NCI-H2227 treated with DMSO at 0.1 percent for 48 hours (cell line): ENCODE measurements at places on chromosomes 4 and X.

GRCh38 chrX:2502120-2502667 is 1.4 kb upstream of the DHRSX start:
- no peak for DNase-seq

GRCh38 chrX:15676886-15677285 is 12.3 kb upstream of the CLTRN start:
- no peak for DNase-seq

GRCh38 chr4:76341063-76341462 is 34.5 kb downstream of the STBD1 start:
- no peak for DNase-seq

DNA sequence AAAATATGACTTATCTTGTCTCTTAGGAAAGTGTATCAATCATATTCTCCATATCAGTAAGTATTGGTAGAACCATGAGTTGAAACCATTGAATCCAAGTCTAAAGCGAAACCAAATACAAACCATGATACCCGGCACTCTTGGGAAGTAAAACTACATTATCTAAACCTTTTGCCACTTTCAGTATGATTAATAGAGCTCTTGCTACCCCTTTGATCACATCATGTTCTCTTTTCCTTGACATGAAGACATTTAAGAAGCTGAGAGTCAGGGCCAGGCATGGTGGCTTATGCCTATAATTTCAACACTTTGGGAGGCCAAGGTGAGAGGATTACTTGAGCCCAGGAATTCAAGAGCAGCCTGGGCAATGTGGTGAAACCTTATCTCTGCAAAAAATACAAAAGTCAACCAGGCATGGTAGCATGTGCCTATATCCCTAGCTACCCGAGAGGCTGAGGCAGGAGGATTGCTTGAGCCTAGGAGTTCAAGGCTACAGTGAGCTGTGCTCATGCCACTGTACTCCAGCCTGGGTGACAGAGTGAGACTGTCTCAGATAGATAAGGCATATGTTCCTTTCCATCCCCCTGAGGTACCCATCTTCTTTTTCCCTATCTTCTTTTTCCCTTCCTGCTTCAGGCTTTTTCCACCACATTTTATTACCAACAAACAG is 45.4 kb downstream of the CEP135 start:
- DNase-seq: no peak

DNA sequence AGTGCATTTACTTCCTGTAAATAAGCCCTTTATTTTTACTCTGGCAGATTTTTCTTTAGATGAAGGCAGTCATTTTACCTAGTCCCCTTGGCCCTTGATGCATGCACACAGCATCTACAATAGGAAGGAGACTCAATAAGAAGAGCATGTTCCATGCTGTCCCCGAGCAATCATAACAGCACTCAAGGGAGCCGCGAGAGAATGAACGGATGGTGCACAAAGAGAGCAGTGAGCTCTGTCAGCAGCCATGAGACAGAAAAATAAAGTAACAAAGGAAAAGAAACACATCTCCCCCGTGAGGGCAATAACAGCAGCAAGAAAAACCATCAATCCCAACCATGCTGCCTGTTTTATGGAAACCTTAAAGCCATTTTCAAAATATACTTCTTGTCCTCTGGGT is 11.9 kb downstream of the SMIM31 start:
- no peak for DNase-seq

DNA sequence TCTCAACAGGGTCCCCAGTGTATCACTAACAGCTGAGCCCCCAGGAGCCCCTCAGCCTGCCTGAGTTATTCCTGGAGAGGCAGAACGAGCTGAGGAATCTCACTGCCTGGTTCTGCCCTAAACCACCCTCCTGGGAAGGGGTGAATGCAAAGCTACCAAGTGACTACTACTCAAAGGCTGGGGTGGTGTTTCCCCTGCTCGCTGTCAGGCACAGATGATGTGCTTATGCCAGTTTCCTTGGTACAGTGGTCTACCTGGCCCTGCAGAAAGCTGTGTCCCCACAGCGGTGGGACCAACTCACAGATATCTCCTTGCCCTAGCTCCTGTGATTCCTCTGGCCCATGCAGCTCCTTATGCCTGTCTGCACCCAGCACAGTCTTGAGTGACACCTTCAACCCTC is 35.4 kb upstream of the ASMTL start:
- no peak for DNase-seq

- DNase-seq: no peak
Measured at GRCh38 chr4:122576261-122577188, 44.3 kb downstream of the IL21 start.

DNA sequence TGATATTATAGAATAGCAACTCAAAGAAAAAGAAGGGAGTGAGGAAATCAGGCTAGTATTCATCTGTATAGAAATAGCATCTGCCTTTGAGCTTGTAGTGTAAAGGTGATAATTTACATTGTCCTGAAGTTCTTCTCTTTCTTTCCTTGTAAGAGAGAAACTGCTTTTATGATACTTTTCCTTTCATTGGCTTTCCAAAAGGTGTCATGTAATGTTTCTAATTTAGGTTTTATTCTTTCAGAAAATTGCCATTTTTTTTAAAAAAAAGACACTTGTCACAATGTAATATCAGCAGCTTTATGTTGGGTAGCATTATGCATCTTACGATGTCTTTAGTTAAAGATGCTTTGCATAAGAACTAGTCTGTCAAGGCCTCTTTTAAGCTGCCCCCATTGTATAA is 1153.8 kb upstream of the PCDH7 start:
- no peak for DNase-seq

- DNase-seq: no peak
Measured at GRCh38 chr4:18291256-18291655, 269.7 kb upstream of the LCORL start.

- DNase-seq: no peak
Measured at GRCh38 chrX:119759248-119759766, 919 bp downstream of the SOWAHD start.

DNA sequence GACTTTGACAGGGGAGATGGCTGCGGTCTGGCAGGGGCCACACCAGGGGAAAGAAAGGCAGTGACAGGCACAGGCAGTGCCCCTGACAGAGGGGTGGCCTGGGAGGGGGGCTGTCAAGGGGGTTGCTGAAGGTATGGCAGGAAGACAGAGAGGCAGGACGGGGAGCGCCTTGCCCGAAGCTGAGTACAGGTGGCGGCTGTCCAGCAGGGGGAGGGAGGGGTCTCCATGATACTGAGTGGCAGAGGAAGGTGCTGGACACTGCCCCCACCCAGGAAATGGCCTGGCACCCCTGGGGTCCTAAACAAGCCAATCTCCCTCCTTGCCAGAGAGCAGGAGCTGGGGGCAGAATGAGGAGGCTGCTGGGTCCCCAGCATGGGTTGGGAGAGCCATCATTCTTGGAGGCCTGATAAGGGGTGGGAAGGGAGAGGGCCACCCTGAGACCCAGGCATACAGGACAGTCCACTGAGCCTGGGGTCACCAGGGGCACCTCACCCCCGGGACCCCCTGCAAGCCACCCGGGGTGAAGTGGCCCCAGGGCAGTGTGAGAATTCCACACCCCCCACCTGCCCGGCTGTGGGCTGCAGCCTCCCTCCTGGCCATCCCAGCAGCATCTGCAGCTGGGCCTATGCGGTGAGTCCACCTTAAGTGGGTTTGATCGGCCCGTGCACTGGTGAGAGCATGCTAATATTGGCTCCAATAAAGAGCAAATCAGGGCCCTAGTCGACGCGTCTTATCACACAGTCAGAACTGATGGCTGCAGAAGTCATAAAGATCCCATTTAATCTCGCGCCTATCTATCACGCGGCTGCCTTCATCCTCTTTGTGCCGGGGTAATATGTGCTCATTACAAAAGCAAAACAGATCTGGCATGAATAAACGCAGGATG is 108.5 kb downstream of the FAM53A start:
- no peak for DNase-seq

GRCh38 chr4:5114950-5115349 is 63.7 kb downstream of the STK32B start:
- DNase-seq: no peak

- DNase-seq: no peak
Measured at GRCh38 chrX:8306291-8306925, 135.3 kb upstream of the VCX2 start.

DNA sequence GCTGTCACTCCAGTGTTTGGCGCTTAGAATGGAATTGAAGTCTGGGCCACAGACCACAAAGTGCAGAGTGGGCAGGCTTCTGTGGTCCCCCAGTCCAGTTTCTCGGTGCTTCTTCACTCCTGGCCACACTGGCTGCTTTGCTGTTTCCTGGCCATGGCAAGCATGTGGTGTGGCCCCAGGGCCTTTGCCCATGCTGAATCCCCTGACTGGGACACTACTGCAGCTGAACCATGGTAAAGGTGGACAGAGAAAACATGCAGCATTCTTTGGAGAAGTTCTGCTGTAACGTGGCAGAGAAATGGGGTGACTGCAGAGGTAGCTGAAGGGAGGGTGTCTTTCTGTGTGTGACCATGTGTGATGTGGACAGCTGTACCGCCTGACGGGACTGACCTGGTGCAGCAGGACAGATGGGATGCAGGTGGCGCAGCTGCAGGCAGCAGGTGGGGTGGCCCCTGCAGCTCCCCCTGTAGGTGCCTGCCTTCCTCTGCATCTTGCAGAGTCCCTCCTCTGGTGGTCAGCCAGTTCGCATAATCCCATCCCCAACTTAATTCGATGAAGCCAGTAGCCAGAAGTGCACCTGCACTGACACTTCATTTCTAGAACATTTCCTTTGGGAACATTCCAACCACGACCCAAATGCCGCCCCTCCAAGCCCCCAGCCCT is 13.2 kb upstream of the S100P start:
- no peak for DNase-seq

DNA sequence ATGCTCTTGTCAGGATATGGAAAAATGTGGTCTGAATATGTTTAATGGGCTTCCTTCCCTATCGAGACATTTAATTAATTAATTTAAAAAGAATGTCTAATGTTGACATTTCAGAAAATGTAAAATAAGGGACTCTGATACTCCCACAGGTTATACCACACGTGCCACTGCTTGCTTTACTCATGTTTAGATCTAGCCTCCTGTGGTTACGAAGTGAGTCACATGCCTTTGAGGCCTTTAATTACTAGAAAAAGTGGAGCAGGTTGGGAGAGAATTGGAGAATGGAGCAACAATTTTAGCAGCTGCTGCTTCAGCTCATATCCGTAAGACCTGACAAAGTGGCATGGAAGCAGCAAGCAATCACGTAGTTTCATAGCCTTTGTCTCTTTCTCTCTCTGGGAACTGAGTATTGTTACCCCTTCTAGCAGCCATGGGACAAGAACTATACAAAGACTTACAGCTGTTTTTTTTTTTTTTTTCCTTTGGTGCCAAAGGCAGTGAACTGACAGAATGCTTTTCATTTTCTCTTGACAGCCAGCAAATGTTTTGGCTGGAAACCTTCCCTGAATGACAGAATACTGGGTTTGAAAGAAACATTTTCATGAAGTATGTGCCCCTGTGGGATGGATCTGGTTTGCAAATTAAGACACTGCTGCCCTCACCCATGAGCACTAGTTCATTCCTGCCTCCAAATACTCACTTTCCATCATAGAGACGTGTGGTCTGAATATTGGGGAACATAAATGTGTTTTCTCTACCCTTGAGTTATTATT is 355.1 kb upstream of the PABPC5 start:
- DNase-seq: no peak

GRCh38 chr4:93467484-93468155 is 360.9 kb upstream of the ATOH1 start:
- DNase-seq: peak; percentile 8

- DNase-seq: no peak
Measured at GRCh38 chrX:129632443-129632842, 22.3 kb downstream of the APLN start.

- no peak for DNase-seq
Measured at GRCh38 chr4:185244763-185245162, 35.4 kb downstream of the SNX25 start.

DNA sequence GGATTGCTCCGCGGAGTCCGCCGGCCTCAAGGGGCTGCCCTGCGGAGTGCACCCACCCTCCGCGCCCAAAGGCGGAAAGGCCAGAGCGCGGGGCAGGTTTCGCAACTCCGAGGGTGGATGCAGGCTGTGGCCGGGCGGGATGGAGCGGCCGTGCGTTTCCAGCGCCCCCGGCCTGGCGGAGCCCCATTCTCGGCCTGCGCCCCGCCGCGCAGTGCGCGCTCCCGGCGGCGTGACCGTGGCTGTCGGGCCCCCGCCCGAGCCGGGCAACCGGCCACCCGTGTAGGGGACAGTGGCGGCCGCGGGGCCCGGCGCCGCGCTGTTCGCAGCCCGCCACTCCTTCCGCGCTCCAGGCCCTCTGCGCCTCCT is 331 bp downstream of the SETD7 start:
- DNase-seq: no peak

DNA sequence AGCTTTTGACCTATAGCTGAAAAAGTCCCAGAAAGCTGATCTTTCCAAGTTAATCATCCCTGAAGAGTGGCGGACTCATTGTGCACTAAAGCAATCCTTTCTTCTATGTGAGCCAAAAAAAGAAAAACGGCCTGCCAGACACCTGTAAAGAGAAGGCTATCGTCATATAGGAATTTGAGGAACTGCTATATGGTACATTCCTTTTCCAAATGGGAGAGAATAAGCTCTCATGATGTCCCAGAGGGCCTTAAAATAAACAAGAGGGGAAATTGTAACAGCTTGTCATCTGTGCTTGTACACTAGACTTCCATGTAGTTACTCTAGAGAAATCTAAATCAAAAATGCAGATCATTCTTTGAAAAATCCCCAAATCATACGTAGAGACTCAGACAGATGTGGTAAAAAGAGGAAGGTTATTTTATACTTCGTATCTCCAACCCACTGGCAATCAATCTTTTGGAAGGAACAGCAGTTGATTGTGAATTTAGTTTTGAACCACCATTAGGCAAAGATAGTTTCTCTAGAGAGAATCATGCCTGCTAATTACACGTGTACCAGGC is 26.1 kb downstream of the GPR174 start:
- no peak for DNase-seq

GRCh38 chr4:27057662-27058061 is 197.0 kb downstream of the STIM2 start:
- no peak for DNase-seq

GRCh38 chrX:51420610-51421009 is 75.8 kb downstream of the NUDT11 start:
- peak; percentile 38 for DNase-seq

DNA sequence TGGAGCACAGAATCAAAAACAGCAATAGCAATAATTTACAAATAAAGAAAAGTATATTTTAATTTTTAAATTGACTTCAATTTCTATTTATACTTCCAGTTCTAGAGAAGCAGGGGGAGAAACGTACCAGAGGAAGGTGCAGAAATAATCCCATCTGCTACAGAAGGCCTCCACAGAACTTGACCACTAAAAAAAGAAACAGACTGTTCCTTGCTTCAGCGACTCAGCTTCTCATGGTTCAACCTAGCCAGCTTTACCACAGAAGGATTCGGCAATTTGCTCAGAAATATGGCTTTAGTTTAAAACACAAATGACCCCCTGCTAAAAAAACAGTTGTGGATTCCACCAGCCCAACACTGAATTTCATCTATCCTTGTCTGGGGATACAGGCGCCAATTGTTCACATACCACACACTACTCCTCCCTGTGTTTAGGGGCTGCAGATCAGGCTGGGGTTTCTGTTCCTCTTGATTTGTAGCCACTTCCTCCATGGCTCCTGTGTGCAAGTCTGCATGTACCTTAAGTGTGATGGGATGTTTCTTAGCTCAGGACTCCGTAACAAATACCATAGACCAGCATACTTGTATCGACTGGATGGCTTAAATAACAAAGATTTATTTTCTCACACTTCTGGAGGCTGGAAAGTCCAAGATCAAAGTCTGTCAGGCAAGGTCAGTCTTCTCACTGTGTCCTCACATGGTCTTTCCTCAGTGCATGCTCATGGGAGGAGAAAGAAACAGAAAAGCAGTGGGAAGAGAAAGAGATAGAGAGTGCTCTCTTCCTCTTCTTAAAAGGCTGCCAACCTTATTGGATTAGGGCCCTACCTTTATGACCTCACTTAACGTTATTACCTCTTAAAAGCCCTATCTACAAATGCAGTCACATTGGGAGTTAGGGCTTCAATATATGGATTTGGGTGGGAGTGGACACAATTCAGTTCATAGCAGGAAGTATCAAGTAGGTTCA is 79.1 kb downstream of the AMOT start:
- no peak for DNase-seq
